WERI-Rb-1 (cell line): ENCODE measurements at places on chromosomes 5 and 9.

GRCh38 chr9:96554326-96554725 is 65.3 kb downstream of the CDC14B start:
- DNase-seq: no peak

DNA sequence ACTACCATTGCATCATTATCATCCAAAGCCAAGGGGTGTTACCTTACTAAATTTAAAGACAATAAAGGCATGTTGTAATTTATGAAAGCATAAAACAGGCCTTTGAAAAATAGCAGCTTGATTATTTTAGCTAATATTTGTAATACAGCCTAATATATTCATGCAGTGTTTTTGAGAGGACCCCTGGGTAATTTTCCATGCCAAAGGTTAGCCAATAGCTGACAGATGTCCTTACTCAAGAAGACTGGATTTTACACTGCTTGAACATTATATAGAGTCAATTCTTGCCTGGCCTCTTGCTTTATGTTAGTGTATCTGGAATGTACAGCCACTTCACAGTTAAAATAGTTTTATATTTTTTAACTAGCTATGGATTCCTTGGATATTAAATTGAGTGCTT is 337.8 kb upstream of the PAPPA start:
- DNase-seq: no peak

DNA sequence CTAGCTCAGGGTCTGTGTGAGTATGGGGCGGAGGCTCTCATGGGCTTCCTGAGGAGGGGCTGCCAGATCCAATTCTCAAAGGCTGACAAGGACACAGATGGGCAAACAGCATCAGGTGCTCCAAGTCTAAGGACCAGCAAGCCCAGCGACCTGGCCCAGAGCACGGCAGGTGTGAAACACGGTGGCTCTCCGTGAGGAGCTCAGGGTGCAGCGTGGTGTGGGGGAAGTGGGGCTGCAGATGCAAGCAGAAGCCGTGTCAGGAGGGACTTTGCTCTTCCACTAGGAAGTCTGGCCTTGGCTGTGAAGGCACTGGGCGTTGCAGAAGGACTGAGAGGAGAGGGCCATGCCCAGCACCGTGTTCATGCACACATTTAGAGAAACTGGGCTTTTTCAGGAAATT is 420.0 kb downstream of the GADD45G start:
- no peak for DNase-seq

GRCh38 chr5:81172710-81173109 is 60.4 kb upstream of the CKMT2 start:
- DNase-seq: no peak

DNA sequence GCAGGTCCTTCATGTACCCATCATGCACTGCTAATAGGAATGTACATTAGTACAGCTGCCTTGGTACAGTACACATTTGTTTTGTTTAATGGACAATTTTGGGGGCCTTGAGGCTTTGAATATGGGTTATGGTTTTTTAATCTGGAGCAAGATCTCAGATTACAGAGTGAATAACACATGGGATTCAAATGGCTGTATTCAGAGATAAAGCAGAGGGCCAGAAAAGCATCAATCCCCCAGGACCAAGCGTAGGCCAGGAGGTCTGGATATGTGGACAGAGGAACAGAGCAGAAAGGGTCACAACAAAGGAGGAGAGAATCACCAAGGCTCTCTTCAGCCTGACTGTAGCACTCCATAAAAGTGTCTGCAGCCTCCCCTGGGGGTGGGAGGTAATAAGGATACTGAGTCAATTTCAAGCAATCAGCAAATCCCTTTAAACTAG is 47.7 kb upstream of the STK32A start:
- DNase-seq: no peak

DNA sequence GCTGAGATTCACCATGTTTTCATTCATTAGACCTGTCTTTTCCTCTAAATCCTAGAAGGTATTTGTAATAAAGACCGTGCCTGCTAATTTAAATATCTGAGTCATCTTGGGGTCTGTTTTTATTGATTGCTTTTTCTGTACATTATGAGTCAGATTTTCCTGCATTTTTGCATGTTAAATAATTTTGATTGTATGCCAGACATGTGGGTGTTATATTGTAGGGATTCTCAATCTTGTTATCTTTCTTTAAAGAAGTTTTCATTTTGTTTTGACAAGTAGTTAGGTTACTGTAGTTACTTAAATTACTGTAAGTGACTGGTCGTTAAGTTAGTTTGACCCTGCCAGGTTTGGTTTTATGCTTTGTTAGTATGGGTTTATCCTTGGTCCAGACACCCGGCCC is 35.1 kb downstream of the EXOSC2 start:
- no peak for DNase-seq

DNA sequence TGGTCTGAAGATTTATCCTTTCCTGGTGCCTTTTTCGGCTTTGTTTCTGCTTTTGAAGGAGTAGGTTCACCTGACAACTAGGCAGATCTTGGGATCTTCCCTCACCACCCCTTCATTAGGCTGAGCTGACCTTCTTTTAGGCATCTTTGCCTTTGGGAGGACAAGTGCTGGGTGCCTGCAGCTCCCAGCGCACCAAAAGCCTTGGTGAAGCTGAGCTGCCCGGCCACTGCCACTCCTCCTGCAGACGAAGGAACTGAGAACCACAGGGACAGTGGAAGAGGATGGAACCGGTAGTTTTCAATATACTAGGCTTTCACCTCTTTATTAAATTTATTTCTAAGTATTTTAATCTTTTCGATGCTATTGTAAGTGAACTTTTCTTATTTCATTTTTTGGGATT is 16.8 kb upstream of the MARCOL start:
- no peak for DNase-seq

DNA sequence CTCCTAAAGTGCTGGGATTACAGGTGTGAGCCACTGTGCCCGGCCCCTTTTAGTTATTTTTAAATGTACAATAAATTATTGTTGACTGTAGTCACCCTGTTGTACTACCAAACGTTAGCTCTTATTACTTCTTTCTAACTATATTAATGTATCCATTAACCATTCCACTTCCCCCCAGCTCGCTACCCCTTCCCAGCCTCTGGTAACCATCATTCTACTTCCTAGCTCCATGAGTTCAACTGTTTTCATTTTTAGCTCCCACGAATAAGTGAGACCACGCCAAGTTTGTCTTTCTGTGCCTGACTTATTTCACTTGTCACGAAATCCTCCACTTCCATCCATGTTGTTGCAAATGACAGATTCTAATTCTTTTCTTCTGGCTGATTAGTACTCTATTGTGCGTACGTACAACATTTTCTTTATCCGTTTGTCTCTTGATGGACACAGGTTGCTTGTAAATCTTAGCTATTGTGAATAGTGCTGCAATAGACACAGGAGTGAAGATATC is 6.5 kb downstream of the LURAP1L start:
- no peak for DNase-seq

- DNase-seq: no peak
Measured at GRCh38 chr5:171388816-171389168, 1.1 kb downstream of the NPM1 start.

DNA sequence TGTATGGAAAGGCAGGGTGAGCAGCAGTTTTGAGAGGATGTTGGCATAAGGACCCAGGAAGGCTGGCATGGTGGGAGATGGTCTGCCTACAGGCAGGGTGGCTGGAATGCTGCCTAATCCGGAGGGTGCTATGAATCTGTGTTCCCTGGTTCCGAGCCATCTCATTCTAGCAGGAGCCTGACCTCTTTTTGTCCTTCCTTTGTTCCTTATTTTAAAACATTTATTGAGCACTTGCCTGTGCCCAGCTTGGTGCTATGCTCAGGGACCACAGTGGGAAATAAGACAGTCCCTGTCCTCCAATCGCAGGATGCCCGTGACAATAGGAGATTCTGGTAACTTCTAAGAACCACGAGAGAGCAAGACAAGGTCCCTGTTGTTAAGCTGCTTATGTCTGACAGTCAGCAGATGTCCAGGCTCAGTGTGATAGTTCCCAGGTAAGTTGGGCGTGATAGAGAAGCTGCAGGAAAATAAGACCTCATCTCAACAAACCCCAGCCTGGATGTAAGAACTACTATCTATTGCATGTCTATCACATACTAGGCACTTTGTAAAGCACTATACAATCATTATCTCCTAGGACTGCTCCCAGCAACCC is 9.1 kb upstream of the ZBTB34 start:
- DNase-seq: peak; percentile 81

- no peak for DNase-seq
Measured at GRCh38 chr5:19297934-19298333, 690.1 kb downstream of the CDH18 start.

- peak; percentile 59 for DNase-seq
Measured at GRCh38 chr5:177483994-177484901, 10.8 kb upstream of the DBN1 start.

DNA sequence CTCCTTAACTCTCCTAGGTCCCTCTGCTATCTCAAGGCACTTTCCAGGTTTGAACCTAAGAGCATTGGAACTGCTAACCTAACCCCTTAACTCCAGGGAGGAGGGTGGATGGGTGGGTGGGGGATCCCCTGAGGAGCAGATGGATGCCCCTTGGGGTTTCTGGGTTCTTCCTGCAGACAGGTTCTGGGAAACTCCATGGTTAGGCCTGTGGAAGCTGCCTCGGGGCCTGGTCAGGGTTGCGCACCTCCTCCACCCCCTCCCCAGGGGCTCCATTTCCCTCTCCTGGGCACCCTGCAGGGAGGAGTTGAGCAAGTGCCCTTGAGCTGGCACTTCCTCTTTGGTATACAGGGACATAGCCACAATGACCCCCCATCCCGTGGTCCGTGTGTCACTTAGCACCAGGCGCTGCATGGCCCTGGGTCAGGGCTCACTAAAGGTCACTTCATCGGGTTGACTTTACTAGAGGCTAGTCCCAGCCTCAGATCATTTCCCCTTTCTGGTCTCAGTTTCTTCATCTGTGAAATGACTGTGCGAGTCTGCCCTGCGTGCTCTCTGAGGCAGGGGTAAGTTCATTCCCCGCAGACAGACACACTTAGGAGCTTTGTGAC is 16.0 kb downstream of the CXXC5 start:
- DNase-seq: no peak

DNA sequence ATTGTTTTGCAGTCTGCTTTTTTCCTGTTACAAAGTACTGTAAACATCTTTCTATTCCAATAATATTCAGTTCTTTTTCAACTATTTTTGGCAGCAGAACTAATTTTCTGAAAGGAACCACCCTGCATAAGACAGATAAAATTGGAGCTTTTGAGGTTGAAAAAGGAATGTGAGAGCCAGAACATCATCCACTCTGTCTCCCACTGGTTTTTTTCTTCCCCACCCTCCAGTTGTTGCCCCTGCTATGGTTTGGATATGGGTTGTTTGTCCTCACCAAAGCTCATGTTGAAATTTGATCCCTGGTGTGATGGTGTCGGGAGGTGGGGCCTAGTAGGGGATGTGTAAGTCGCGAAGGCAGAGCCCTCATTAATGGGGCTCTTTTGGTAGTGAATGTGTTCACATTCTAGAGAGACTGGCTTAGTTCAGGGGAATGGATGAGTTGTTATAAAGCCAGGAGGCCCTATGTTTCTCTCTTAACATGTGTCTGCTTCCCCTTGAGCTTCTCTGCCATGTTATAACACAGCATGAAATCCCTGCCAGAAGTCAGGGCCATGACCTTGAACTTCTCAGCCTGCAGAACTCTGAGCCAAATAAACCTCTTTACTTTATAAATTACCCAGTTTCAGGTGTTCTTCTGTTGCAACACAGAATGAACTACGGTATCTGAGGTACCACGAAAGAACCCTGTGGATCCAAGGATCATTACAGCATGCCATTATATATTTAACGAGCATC is 34.8 kb upstream of the MAST4 start:
- no peak for DNase-seq

GRCh38 chr9:77710316-77710715 is 62.2 kb upstream of the GNA14 start:
- DNase-seq: no peak

DNA sequence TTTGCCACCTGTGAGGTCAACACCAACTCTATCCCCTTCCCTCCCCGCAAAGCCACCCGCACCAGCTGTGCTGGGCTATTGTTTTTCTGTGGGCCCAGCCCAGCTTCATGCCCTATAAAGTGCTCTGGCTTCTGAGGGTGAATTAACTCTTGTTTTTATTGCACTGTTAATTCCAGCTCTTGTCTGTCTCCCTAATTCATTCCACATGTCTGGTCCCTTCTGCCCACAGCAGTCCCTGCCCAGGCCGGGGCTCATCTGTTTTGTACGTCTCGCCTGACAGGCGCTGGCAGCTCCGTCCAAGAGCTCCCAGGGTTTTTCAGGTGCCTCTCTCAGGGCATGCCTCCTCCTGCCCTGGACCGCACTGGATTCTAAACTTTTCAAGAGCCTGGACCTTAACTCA is 118.9 kb downstream of the PDZD2 start:
- DNase-seq: no peak

DNA sequence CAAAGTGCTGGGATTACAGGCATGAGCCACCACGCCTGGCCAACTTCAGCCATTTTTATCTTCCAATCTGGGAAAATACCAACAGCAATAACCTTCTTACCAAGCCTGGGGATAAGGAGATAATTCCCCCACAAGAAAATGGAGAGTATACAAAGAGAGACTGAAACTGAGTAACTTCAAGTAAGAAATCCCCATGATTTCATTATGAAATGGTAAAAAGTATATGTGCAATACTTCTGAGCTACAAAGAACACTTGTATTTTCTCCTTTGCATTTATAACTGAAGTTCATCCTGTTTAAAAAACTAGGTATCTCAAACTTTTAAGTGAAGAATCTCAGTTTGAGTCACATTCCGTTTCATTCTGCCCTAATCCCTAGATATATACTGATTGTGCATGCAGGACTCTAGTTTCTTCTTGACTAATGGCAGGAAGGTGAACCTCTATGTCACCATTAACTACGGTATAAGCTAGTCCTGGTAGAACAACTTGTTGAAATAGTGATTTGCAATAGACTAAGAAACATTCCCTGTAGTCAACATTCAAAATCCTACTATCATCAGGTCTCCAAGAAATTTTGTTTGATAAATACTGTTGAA is 2071.4 kb downstream of the MAT2B start:
- no peak for DNase-seq

GRCh38 chr5:66818935-66819328 is 222.7 kb downstream of the MAST4 start:
- DNase-seq: no peak

DNA sequence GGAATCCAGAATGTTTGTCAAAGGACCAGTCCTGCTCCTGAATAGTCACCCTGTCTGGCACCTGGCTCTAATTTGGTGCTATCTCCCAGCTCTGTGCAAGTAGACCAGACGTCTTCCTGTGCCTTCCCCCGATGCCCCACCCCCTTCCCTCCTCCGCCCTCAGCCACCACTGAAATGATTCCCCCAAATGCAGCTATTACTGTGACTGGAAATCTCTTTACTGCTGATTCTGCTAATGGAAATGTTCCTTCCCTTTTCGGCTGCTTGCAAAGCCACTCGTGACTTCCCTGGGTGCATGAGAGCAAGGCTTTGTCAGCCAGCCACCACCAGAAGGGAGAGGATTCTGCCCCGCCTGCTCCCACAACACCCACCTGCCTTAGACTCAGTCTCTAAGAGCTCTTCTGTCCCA is 11.4 kb downstream of the ASTN2 start:
- DNase-seq: peak; percentile 87

DNA sequence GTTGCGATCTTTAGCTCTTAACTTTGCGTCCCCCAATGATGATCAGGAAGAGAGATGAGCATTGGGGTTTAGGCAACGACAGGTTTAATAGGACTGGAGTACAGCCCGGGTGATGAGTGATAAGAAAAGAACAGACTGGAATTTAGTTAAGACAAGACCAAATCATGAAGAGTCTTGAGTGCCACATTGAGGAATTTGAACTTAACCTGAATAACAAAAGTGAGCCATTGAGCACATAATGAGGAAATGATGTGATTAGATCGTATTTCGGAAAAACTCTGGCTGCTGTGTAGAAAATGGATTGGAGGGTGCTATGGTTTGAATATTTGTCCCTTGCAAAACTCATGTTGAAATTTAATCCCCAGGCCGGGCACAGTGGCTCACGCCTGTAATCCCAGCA is 83.2 kb upstream of the MELK start:
- no peak for DNase-seq
